Upper lobe of left lung (tissue), 6 donors: ENCODE measurements at places on chromosomes 7 and 10.

GRCh38 chr10:104273899-104274575, 5.1 kb downstream of the GSTO2 start:
- no peak for DNase-seq
- H3K36me3 ChIP-seq = no peaks in the 10 kb centered on the region
- H3K4me1 ChIP-seq = peaks cover 14% of the 10 kb centered on the region
- no peak overlapping the region for H3K27ac ChIP-seq
- H3K4me3 ChIP-seq = no peak overlapping the region

- no peak overlapping the region for H3K27ac ChIP-seq
- peaks cover 64% of the 10 kb centered on the region for H3K36me3 ChIP-seq
- H3K4me3 ChIP-seq = no peak overlapping the region
Observed at GRCh38 chr10:37957841-37958240, 18.6 kb downstream of the ZNF25 start.

GRCh38 chr7:149150981-149151380, 3.7 kb downstream of the ZNF398 start:
- DNase-seq = no peak
- peaks cover 21% of the 10 kb centered on the region for H3K36me3 ChIP-seq
- H3K27me3 ChIP-seq = no peaks in the 10 kb centered on the region
- H3K27ac ChIP-seq = no peak overlapping the region

GRCh38 chr10:33519130-33519860, 184.8 kb upstream of the NRP1 start:
- no peak overlapping the region for H3K4me3 ChIP-seq
- H3K4me1 ChIP-seq = no peaks in the 10 kb centered on the region
- DNase-seq = no peak

DNA sequence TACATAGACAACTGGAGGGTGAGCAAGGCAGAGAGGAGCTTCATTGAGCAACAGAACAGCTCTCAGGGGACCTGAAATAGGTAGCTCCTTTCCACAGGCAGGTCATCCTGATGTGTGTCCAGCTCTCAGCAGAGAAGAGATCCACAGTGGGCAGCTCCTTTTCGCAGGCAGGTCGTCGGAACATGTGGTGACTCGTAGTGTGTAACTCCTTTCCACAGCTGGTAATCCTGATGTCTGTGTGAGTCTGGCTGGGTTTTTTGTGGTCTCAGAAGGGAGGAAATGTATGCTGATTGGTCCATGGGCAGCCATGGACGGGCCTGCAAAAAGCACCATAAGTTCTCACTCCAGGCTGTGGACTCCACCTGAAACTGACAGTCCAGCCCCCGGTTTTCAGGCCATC, 24.4 kb upstream of the TES start:
- H3K27me3 ChIP-seq = no peaks in the 10 kb centered on the region
- no peaks in the 10 kb centered on the region for H3K36me3 ChIP-seq
- DNase-seq = no peak
- no peak overlapping the region for H3K4me3 ChIP-seq
- H3K27ac ChIP-seq = no peak overlapping the region
- no peaks in the 10 kb centered on the region for H3K4me1 ChIP-seq

DNA sequence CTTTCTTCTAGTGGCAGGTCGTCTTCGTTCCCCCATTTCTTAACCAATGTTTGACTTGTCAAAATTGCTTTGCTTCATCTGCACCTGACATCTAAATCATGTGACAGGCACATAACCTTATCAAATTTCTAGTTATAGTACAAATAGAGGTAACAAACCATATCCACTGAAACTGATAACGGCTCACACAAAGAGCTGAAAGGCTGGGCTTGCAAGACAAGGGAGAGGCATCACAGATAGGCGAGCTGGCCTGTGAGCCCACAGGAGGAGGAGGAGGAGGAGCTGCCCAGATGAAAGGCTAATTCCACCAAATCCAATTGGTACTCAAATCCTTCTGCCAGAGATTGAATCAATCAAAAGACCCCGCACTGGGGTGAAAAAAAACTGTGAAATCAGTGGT, 80.2 kb upstream of the NEBL start:
- no peak overlapping the region for H3K27ac ChIP-seq
- no peak for DNase-seq
- H3K36me3 ChIP-seq = no peaks in the 10 kb centered on the region
- no peak overlapping the region for H3K4me3 ChIP-seq
- no peaks in the 10 kb centered on the region for H3K27me3 ChIP-seq
- H3K4me1 ChIP-seq = no peaks in the 10 kb centered on the region

- no peaks in the 10 kb centered on the region for H3K36me3 ChIP-seq
- H3K27ac ChIP-seq = no peak overlapping the region
- H3K27me3 ChIP-seq = no peaks in the 10 kb centered on the region
- DNase-seq = no peak
Observed at GRCh38 chr7:121048195-121048594, 59.7 kb downstream of the CPED1 start.

GRCh38 chr10:4083509-4084003, 298.5 kb upstream of the KLF6 start:
- no peak overlapping the region for H3K4me3 ChIP-seq
- peaks cover 6% of the 10 kb centered on the region for H3K4me1 ChIP-seq
- no peak overlapping the region for H3K27ac ChIP-seq

DNA sequence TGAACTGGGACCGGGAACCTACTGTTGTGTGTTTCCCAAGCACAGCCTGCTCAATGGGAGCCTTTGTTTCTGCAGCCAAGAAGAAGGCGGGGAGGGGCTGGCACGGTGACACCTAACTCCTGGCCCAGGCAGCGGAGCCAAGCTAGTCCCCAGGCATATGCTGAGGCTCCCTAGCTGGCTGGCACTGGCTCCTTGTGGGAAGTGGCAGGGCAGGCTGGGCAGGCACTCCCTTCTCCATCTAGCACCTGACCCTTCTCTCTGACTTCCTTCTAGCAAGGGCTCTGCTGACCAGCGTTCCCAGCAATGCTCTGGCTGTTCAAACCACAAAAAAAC, 325.0 kb downstream of the PLXNA4 start:
- peaks cover 15% of the 10 kb centered on the region for H3K4me1 ChIP-seq
- peak overlapping the region; percentile 35 for H3K27ac ChIP-seq
- no peak overlapping the region for H3K4me3 ChIP-seq
- H3K27me3 ChIP-seq = no peaks in the 10 kb centered on the region
- no peaks in the 10 kb centered on the region for H3K36me3 ChIP-seq

DNA sequence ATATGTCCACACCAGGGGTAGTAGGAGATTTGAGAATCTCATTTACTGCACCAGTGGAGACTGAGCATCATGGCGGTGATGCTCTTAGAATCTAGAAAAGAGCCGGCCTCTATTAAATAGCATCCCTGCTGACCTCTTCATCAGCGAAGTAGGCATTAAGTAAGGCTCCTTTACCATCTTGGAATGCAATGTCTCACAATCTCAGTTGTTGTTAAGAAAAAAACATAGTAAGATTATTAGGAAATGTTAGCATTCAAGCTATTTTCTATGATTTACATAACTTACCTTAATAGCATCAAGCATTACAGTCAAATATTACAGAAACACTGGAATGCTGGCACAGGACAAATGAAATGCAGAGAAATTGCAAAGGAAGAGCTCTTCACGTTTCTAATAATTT, 54.5 kb downstream of the ORC5 start:
- no peak overlapping the region for H3K27ac ChIP-seq
- DNase-seq = no peak
- H3K4me3 ChIP-seq = no peak overlapping the region

DNA sequence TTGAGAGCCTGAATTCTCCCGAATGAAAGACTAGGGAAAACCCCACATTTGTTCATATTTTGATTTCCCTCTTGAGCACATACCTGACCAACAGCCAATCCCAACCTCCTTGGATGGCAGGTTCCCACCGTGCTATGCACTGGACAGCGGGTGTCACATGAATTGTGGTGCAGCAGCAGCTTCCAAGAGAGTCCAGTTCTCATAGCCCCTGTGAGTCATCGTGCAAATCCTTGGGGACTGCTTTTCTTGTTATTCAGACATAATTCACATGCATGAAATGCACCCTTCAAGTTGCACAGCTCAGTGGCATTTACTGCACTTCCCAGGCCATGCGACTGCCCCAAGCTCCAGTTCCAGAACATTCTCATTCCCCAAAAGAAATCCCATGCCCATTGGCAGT, 67.8 kb upstream of the PPP2R2D start:
- H3K4me1 ChIP-seq = no peaks in the 10 kb centered on the region
- no peaks in the 10 kb centered on the region for H3K36me3 ChIP-seq
- no peak for DNase-seq
- H3K4me3 ChIP-seq = no peak overlapping the region
- no peaks in the 10 kb centered on the region for H3K27me3 ChIP-seq

DNA sequence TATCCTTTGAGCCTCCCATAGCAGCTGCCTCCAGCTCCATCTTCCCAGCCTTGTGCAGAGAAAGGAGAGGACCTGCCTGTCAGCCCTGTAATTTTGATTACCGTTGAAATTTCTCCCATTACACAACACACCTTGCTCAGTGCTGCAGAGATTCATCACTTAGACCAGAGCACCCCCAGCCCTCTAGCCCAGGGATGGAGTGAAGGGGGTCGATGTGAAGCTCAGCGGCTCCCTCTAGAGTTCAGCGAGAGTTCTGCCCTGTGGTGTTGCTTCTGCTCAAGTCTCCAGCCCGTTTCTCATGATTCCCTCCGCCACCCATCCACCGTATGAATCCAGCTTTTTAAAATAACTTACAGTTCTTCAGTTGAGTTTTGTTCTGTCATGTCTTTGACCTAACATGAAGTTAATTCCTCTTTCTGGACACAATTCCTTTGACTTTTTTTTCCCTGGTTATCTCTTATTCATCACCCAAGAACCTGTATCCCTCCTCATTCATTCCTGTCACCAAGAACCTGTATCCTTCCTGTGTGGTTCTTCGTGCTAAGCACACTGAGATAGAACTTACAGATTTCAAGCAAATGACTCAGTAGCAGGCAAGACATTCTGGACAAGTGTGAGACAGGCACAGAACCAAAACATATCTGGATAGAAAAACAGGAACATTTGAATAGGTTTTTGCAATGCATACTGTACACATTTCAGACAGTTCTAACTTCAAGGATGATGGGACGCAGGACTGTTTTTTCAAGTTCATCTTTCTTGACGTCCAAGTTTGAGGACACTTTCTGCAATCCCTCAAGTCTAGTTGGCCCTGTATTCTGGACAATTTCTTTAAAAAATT, 35.0 kb upstream of the ZNF32 start:
- H3K36me3 ChIP-seq = no peaks in the 10 kb centered on the region
- no peak overlapping the region for H3K4me3 ChIP-seq
- H3K27ac ChIP-seq = no peak overlapping the region
- no peaks in the 10 kb centered on the region for H3K27me3 ChIP-seq
- DNase-seq = no peak
- no peaks in the 10 kb centered on the region for H3K4me1 ChIP-seq

DNA sequence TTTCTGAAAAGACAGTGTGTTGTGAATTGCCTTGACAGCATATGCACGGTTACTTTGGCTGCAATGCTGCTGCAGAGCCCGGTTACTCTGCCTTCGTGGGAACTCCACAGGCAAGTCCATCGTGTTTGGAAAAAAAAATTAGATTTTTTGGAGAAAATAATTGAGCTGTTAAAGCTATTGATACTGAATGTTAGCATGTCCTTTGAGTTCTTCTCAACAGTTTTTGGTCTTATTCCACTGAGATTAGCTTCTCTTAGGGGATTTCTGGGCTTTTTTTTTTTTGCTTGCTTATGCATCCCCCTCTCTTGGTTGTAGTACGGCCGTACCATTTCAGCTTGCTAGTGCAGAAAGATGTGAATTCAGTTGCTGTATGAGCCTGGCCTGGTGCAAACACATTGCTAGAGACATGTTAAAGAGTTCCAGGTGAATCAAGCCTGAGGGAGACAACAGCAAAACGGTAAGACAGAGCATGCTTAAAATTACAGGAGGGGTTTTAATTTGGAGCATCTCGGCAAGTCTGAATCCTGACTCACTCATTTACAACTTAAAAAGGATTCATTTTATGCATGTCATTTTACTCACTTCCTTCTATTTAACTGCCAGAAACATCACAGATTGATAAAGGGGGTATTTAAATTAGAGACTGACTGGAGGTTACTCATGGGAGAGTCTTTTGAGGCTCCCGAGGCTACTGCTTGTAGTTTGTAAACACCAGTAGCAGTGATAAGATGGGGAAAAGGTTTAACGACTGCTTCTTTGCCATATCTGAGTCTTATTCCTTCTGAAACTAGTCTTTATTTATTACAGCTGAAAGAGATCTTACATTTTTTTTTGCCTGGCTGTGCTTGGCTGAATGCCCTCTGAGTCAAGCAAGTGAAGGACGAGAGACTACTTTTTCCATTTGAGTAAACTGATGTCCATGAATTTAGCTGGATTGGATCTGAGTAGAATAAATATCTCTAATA, 113.7 kb downstream of the CDK14 start:
- peaks cover 40% of the 10 kb centered on the region for H3K4me1 ChIP-seq
- no peaks in the 10 kb centered on the region for H3K27me3 ChIP-seq
- no peak overlapping the region for H3K27ac ChIP-seq

- no peak overlapping the region for H3K27ac ChIP-seq
- H3K27me3 ChIP-seq = no peaks in the 10 kb centered on the region
- H3K4me3 ChIP-seq = no peak overlapping the region
- H3K4me1 ChIP-seq = no peaks in the 10 kb centered on the region
Observed at GRCh38 chr10:62352356-62352970, 21.7 kb upstream of the ZNF365 start.

DNA sequence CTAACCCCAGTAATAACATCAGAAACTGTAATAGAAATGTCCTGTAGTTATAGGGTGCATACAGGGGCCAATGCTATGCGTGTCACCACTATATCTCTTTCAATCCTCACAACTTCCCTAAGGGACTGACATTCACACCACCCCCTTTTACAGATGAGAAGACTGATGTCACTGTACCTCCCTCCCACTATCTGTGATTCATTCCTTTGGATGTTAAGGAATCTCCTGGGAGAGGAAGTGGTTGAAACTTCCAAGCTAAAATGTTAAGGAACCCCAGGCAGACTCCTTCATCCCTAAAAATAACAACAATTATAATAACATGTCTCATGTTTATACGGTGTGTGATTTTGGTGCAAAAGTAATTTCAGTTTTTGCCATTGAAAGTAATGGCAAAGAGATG, 5.4 kb downstream of the COL13A1 start:
- H3K27ac ChIP-seq = no peak overlapping the region
- H3K36me3 ChIP-seq = no peaks in the 10 kb centered on the region
- no peaks in the 10 kb centered on the region for H3K27me3 ChIP-seq
- H3K4me1 ChIP-seq = peaks cover 14% of the 10 kb centered on the region
- no peak overlapping the region for H3K4me3 ChIP-seq

DNA sequence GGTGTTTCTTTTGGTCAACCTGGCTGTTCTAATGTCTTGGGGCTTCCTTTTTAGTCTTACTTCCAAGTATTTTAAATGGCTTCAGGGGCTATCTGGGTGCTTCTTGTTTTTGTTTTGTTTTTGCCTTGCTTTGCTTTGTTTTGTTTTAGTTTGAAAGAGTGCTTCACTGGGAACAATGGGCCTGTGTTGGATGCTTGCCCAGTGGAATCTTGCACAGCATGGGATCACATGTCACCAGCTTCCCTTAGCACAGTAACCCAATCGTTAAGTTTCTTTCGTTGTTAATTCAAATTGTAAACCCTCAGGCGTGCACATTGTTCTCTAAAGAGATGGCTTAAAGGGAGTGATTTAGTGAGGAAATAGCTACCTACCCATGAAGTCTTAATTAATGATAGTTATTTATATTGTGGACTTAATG, 8.9 kb downstream of the COL17A1 start:
- peak overlapping the region; percentile 33 for H3K27ac ChIP-seq
- no peaks in the 10 kb centered on the region for H3K4me1 ChIP-seq
- no peaks in the 10 kb centered on the region for H3K27me3 ChIP-seq
- no peak overlapping the region for H3K4me3 ChIP-seq
- no peak for DNase-seq

GRCh38 chr10:97928897-97929296, 79.3 kb downstream of the GOLGA7B start:
- H3K4me1 ChIP-seq = no peaks in the 10 kb centered on the region
- no peak overlapping the region for H3K4me3 ChIP-seq
- no peak for DNase-seq
- H3K27me3 ChIP-seq = no peaks in the 10 kb centered on the region
- no peak overlapping the region for H3K27ac ChIP-seq
- no peaks in the 10 kb centered on the region for H3K36me3 ChIP-seq
